ENCODE measurements at places on chromosomes 3 and 15.

DNA sequence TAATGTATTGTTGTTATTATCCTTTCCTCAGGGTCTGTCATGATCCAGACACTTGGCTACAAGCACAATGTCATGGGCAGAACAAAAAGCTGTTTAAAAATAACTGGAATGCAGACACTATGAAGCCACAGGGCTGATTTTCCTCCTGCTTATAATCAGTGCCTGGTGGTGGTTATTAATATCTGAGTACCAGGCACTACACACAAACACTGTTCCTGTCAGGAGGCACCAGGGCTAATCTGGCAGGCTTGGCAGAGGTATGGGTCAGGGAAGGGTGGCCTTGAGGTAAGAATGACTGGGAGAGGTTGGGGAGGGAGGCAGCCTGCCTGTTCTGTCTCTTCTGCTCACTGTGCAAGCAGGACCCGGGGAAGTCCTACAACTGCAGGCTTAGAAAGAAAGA lies 67.2 kb downstream of the WDR76 start:
- no peak for DNase-seq

DNA sequence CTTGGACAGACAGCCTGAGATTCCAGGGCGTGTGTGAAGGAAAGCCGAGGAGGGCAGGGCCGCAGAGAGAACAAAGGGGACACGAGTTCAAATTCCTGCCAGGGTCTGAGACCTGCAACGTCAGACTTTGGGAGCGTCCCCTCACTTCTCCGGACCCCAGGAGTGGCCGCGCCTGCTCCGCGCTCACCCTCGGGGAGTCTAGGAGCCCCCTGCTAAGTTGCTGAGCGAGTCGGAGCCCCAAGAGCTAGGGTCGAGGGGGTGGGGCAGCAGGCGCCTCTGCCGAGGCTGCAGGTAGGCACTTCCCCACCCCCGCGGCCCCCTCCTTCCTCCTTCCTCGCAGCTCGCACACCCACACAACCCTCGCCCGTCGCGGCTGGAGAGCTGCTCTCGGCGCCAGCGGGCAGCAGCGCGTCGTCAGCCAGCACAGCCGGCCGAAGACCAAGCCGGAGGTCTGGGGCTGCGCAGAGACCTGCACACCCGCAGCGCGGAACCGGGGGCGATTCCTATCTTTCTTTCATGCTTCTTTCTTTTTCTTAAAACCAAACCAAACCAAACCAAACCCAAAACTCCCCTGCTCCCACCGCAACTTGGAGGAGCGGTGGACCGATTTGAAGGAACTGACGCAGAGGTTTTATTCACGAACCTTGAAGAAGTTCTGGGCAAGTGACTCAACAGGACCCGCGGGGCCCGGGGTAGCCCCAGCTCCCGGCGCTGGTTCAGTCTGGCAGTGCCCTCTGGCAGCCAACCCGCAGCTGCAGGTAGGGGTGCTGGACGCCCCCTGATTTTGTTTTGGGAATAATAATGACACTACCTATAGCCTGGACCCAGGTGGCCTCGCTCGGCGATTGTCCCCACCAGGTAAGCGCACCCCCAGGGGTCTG lies at the start of gene ANKRD34C:
Gene ANKRD34C, plus strand, starts transcription at position 352 of the 881 bp plus-strand sequence. CDS start 10,563 bp downstream, outside the sequence.
- DNase-seq: no peak

GRCh38 chr3:69197455-69197854 lies 75.1 kb upstream of the LMOD3 start:
- no peak for DNase-seq

DNA sequence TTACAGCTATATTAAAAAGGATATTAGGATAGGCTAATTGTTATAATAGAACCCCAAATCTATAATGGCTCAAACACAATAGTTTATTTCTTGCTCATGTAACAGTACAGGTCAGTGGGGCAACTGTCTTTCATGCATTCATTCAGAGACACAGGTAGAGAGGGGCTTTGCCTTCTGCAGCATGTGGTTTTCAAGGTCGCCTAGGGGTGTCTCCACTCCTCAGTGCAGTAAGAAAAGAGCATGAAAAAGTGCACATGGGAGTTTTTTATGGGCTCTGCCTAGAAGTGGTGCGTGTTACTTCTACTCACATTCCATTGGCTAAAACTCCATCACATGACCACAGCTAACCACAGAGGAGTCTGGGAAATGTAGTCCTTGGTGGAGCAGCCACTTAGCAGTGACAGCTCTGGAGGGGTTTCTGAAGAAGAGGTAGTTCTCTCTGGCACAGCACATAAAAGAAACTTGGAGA lies 1.8 kb downstream of the ZBTB38 start:
- DNase-seq: peak; percentile 90

GRCh38 chr3:194840661-194841514 lies 155.2 kb downstream of the FAM43A start:
- no peak for DNase-seq

- DNase-seq: peak; percentile 98
Measured at GRCh38 chr15:59299929-59300617, 72.6 kb downstream of the MYO1E start.

- DNase-seq: no peak
Measured at GRCh38 chr15:101731746-101732145, 7.5 kb upstream of the TARS3 start.

DNA sequence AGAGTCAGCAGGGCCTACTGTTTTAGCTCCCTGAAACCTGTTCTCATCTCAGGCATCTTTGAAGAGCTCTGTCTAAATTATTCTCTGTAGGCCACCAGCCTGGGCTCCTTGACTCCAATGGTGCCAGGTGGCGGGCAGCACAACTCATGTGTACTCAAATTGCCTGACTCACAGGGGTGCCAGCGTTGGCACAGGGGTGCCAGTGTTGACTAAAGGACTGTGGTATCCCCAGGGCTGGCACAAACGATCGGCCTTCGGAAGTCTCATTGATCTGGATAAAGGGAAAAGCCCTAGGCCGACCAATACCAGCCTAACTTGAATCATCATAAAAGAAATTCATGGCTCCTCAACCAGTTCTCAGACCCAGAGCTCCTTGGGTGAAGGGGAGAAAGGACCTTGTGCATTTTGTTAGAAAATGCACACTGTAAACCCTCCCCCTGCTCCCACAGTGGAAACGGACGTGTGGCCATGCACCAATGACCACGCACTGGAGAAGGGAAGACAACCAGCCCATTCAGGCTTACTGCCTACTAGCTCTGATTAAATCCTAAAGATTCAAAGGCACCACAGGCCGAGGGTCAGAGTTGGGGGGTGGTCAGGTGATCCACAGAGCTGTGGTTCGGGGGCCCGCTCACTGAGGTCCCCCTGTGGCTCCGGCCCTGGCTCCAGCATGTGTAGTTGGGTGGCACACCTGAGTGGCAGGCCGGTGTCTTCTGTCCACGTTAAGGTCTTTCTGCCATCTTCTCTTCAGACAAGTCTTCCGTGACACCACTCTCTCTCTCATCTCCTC lies 68.9 kb downstream of the NIPA2 start:
- DNase-seq: no peak

- no peak for DNase-seq
Measured at GRCh38 chr15:68874788-68875187, 54.1 kb upstream of the ANP32A start.

DNA sequence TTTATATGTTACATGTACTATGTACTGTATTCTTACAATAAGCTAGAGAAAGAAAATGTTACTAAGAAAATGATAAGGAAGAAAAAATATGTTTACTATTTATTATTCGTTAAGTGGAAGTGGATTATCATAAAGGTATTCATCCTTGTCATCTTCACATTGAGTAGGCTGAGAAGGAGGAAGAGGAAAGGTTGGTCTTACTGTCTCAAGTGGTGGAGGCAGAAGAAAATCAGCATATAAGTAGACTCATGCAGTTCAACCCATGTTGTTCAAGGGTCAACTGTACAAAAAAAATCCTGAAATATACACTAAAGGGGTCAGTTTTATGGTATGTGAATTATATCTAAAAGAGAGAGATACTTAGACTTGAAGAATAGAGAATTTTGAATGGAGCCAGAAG lies 5.7 kb downstream of the HMG20A start:
- DNase-seq: no peak

GRCh38 chr3:177213801-177214535 lies 16.7 kb upstream of the TBL1XR1 start:
- no peak for DNase-seq

DNA sequence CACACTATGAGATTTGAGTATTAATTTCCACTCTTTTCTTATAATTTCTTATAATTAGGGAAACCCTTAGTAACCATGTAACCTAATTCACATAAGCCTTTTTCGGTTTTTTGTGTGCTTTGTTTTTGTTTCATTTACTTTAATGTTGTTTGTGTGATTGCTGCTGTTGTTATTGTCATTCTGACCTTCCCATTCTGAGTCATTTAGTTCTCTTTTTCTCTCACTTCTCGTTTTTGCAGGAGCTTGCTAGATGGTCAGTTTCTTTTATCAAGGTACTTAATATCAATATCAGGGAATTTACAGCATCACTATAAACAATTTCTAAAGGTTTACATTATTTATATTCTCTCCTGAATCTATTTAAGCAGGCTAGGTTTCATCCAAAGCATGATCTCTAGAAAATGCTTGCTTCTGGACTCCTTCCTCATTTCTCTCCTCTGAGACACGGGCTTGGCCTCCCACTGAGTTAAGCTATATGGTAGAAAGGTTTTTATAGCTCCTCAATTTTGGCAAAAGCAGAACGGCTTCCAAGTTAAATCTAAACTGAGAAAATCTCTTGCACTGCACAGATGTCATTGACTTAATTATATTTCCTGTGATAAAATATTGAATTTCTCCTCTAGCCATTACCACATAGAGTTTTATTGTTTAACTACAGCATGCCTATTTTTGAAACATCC lies 534.2 kb downstream of the NSUN3 start:
- DNase-seq: no peak

GRCh38 chr15:87712211-87712610 lies 544.3 kb downstream of the NTRK3 start:
- DNase-seq: no peak

DNA sequence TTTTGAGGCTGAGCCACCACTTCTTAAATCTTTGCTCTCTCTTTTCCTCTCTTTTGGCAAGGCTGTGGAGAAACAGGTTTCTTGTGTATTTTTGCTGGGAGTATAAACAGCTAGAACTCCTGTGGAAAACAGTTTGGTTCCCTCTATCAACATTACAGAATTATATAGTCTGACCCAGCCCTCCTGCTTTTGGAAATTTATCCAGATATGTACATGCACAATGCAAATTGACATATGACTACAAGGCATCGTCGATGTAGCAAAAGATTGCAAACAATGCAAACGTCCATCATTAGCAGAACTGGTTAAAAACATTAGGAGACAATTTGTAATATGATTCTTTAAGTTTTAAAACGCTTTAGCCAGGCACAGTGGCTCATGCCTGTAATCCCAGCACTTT lies 12.5 kb upstream of the MYO1E start:
- DNase-seq: no peak

DNA sequence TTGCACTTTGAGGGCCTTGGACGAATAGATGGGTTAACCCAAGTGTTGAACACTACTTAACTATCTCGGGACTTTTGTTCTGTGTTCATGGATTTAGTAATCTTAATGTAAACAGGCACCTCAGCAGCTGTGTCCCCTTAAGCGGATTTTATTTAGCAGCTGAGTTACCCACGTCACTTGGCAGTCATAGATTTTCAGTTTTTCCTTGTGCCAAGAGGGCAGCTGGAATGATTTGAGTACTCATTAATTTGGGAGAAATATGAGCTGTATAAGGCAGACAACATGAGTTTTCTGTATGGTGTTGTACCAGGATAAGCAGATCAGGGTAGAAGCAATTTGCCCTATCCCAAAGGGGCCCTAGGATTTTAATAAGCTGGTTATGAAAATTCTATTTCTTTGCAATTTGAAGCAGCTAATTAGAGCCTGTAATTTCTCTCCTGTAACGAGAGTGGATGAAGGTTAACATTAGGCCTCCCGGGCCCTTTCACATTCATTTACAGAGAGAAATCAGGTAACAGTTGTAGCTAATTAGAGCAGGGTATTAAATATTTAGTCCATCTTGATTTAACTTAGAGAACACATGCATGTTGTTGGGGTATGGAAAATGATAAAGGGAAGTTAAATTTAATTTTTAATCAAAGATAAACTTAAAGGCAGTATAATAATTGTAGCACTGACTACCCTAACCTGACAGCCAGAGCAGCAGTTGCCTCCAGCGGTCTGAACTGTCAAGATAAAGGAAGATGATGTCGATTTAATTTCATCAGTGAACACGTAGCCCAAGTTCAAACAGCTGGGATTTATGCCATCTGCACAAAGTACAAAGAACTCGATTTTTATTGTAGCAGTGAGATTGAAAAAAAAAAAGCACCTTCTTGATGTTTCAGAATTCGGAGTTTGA lies 194.5 kb downstream of the LRTM1 start:
- DNase-seq: no peak

- DNase-seq: peak; percentile 69
Measured at GRCh38 chr15:96354731-96355567, 24.4 kb downstream of the NR2F2 start.

GRCh38 chr3:155766206-155766605 lies 21.3 kb upstream of the PLCH1 start:
- DNase-seq: peak; percentile 37

DNA sequence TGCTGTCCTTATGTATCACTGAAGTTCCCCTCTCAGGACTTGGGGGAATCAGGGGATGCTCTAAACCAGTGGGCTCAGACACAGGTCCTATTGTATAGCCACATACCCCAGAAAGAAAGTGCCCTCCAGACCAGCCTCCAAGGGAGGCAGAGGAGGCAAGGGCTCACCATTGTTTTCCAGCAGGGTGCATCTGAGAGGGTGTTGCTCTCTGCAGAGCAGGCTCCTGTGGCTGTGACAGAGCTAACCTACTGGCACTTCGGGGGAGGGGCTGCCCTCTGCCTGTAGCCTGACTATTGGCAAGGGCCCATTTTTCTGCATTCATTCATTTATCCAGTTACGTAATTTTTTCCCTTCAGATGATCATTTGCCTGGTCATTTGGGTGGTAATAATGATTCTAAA lies 39.9 kb downstream of the EEFSEC start:
- DNase-seq: no peak

- no peak for DNase-seq
Measured at GRCh38 chr15:92770641-92771040, 115.1 kb upstream of the FAM174B start.

GRCh38 chr3:28940530-28940929 lies 340.3 kb upstream of the RBMS3 start:
- peak; percentile 85 for DNase-seq

- no peak for DNase-seq
Measured at GRCh38 chr3:170711786-170712185, 125.9 kb upstream of the SLC7A14 start.

DNA sequence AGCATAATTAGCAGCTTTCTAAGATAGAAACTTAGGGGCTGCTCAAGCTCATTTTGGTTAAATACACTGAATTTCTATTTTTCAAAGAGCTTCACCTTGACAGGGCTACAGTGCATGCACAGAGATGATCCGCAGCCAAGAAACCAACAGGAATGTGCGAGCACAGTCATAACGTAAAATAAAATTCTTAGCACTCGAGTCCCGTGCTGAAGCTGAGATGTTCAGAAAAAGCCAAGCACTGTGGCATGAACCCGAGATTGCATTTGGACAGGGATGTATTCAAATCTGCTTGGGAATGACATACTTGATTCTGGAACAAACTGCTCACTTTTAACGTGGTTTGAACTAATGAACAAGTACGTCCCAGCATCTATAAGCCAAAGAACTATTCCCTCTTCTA lies 340.3 kb downstream of the FOXP1 start:
- no peak for DNase-seq

- DNase-seq: no peak
Measured at GRCh38 chr15:98626153-98626552, 22.2 kb upstream of the IGF1R start.

Data from skeletal muscle cell (primary cell).